Naive thymus-derived CD8-positive, alpha-beta T cell (primary cell): ENCODE measurements at places on chromosomes 11 and 22. TPM values are rescaled to one million over a fixed set of nuclear protein-coding genes. Genes with fewer than 3 reads are reported as not detected.

DNA sequence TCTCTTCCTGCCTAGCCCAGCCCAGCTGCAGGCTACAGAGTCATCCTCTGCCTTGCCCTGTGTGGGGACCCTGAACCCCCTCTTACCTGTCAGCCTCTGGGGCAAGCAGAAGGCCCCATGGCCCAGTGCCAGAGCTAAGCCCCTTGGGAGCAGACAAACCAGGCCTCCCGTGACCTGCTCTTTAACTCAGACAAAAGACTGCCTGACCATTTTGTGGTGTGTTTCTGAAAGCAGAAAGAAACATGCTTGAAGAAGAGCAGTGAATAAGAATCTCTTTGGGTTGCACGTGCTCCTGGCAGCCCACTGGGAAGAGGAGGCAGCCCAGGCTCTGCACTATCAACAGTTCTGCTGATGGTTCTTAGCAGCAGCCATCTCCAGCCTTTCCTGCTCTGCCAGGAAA is 118.6 kb downstream of the GRIK4 start:
- H3K27me3 ChIP-seq, result peaks cover 3% of the 10 kb centered on the region
- no peak overlapping the region for H3K4me3 ChIP-seq
- no peaks in the 10 kb centered on the region for H3K4me1 ChIP-seq
- no peaks in the 10 kb centered on the region for H3K36me3 ChIP-seq

CBLIF gene
- not detected for total RNA-seq

F2 gene
- not detected for total RNA-seq

- H3K4me3 ChIP-seq, result no peak overlapping the region
- no peak overlapping the region for H3K27ac ChIP-seq
- H3K27me3 ChIP-seq, result no peaks in the 10 kb centered on the region
- peaks cover 36% of the 10 kb centered on the region for H3K4me1 ChIP-seq
- peak; percentile 46 for DNase-seq
- H3K36me3 ChIP-seq, result no peaks in the 10 kb centered on the region
Observed at GRCh38 chr11:3135481-3136440, 29.3 kb downstream of the OSBPL5 start.

RGL4 gene
- 12.3 TPM for total RNA-seq

DNA sequence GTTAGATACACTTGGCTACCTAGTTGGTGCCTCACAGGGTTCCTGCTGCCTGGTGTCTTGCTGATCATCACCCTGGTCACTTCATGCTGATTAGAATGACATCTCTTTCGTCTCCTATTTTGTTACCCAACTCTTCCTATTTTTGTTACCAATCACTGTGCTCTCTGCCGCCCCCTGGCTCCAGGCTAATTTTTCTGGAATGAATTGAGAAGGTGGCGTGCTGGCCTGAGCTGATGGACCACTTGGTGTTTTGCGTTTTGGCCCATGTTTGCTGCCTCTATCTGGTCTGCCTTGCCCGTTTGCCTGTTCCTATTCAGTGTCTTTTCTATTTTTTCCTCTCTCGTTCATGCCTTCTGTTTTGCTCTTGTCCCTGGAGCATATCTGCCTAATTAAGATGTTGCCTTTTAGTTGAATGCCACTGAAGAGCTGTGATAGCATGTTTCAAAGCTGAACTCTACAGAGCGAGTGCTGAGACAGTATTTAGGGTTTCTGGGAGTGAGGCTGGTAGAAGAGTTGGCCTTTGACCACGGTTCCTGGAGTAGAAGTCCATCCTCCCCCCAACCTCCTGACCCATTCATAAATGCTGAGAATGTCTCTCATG is 5.9 kb upstream of the ATF4 start:
- H3K4me3 ChIP-seq, result no peak overlapping the region
- H3K4me1 ChIP-seq, result peaks cover 22% of the 10 kb centered on the region
- peak; percentile 50 for DNase-seq
- H3K36me3 ChIP-seq, result peaks cover 17% of the 10 kb centered on the region
- H3K27me3 ChIP-seq, result no peaks in the 10 kb centered on the region

PGA3 gene
- not detected for total RNA-seq

DNA sequence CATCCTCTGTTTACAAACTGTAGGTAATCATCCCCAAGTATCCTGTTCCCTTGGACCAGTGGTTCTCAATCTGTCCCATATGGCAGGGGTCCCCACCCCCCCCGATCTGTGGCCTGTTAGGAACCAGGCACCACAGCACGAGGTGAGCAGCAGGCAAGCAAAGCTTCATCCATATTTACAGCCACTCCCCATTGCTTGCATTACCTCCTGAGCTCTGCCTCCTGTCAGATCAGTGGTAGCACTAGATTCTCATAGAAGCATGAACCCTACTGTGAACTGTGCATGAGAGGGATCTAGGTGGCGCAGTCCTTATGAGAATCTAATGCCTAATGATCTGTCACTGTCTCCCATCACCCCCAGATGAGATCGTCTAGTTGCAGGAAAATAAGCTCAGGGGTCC is 33.4 kb upstream of the EIF3M start:
- no peaks in the 10 kb centered on the region for H3K36me3 ChIP-seq
- DNase-seq, result no peak
